ENCODE measurements at places on chromosomes 16 and 17.

GRCh38 chr16:1916640-1916990 is 1.6 kb downstream of the HS3ST6 start:
- DNase-seq, result no peak

DNA sequence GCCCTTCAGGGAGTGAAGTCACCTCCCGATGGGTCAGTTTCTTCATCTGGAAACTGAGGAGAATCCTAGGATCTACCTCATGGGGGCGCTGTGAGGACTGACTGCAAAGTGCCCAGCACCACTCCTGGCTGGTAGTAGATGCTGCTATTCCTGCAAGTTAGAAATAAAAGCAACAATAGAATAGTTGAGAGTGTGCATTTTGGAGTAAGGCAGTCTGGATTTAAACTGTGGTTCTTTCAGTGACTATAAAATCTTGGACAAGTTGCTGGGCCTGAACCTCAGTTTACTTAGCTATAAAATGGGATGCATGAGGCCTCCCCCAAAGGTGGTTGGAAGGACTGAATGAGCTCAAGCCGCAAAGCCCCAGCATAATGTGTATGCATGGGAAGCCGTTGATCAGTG is 70.6 kb downstream of the CYB5B start:
- no peak for DNase-seq

GRCh38 chr17:81397314-81398175 is 2.3 kb downstream of the BAHCC1 start:
- DNase-seq, result peak; percentile 44

DNA sequence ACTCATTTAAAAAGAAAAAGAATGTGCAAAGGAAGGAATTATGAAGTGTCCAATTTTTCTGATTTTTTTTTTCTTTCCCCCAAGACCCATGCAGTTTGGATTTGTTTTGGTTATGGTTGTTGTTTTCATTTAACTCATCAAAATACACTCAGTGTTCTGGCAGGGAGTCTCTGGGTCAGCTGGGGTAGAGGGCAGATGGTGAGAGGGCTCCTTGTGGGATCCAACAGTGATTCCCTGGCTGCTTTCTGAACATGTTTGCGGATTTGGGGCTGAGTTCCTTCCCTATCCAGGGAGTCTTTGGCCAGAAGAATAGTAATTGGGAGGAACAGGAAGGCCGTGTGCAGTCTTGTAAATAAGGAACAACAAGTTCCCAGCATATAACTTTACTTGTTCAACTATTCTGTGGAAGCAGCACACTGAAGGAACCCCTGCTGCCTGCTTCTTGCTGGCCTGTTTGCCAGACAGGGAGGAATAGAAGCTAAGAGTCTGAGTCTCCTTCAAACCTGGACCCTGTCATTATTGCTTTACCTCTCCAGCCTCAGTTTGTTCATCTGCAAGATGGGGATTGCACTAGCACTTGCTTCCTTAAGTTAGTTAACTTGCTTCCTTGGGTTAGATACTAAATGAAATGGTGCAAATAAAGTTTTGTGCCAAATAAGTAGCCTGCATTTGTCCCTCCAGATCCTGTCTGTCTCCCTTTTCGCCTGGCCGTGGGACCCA is 32.1 kb downstream of the C17orf67 start:
- peak; percentile 18 for DNase-seq

DNA sequence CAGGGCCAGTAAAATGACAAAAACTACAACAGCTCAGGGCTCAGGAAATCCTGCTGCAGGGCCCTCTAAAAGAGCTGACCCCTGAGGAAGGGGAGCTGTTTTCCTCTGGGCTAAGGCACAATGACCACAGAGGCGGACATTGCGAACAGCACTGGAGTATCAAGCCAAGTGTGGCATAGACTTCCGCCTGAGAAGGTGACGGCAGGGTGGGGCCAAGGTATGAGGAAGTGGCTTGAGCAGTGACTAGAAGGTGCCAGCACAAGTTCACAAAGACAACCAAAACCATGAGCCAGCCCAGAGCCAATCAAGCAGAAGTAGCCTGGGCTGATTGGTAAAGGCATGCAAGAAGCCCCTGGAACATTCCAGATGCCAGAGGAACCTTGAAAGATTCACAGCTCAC is 13.9 kb downstream of the ERN2 start:
- no peak for DNase-seq

GRCh38 chr16:4257646-4258556 is 14.9 kb downstream of the TFAP4 start:
- no peak for DNase-seq

DNA sequence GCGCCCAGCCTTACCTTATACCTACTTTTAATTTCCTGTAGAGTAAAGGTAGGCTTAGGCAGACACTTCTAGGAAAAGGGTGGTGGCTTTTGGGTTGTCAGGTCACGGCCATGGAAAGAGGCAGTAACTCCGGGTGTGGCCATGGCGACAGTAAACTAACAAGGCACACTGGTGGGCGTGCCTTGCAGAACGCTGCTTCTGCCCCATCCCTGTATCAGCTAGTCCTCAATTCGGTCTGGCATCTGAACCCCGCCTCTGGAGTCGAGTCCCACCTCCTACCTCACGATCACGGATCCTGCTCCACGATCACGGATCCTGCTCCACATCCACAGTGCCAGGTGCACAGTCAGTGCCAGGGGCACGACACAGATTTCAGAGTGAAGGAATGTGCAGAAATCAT is 5.6 kb downstream of the ADCY9 start:
- DNase-seq, result no peak

DNA sequence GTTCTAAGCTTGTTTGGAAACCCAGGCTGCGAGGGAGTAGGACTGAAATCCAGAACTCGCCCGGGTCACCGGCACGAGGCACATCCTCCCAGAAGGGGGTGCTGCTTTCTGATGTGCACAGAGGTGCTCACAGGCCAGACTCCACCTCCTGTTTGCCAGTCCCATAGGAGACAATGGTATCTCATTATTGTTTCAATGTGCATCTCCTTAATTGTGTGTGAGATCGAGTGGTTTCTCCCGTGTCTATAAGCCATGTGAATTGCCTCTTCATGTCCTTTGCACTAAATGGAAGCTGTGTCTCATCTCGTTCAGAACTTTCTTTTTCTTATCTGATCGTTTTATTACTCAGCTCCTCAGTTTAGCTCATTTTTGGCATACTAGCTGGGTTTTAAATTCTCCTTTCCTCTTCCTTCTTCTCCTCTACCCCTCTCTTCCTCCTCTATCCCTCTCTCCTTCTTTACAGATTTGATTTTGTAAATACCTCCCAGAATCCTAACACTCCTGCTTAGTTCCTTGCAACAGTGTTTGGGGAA is 32.1 kb upstream of the PRKCB start:
- peak; percentile 7 for DNase-seq

GRCh38 chr16:63581570-63581969 is 1540.3 kb downstream of the CDH11 start:
- DNase-seq, result no peak

- DNase-seq, result no peak
These were observed 778.1 kb upstream of the SOX9 start for GRCh38 chr17:71342737-71343136.

DNA sequence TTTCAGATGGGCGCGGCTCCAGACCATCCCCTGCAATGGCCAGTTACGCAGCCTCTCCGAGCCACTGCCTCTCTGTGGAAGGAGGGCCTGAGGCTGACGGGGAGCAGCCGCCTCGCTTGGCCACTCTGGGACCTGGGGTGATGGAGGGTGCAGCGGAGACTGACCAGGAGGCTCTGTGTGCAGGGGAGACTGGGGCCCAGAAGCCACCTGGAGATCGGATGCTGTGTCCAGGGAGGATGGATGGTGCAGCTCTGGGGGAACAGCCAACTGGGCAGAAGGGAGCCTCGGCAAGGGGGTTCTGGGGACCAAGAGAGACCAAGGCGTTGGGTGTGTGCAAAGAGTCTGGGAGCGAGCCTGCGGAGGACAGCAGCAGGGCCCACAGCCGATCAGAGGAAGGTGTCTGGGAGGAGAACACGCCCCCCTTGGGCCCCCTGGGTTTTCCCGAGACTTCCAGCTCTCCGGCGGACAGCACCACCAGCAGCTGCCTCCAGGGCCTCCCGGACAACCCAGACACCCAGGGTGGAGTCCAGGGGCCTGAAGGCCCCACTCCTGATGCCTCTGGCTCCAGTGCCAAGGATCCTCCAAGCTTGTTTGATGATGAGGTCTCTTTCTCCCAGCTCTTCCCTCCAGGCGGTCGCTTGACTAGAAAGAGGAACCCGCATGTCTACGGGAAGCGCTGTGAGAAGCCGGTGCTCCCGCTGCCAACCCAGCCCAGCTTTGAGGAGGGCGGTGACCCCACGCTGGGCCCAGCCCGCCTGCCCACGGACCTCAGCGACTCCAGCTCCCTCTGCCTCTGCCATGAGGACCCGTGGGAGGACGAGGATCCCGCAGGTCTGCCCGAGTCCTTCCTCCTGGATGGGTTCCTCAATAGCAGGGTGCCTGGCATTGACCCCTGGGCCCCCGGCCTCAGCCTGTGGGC is 17.4 kb upstream of the ZFPM1 start:
- DNase-seq, result no peak

DNA sequence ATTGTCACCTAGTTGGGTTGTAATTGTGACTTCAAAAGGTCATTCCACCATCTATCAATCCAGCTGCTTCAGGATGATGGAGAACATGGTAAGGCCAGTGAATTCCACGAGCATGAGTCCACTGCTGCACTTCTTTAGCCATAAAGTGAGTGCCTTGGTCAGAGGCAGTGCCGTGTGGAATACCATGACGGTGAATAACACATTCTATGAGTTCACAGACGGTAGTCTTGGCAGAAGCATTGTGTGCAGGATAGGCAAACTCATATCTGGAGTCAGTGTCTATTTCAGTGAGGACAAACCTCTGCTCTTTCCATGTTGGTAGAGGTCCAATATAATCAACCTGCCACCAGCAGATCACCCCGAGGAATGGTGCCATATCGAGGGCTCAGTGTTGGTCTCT is 650.9 kb downstream of the KCNJ2 start:
- no peak for DNase-seq

DNA sequence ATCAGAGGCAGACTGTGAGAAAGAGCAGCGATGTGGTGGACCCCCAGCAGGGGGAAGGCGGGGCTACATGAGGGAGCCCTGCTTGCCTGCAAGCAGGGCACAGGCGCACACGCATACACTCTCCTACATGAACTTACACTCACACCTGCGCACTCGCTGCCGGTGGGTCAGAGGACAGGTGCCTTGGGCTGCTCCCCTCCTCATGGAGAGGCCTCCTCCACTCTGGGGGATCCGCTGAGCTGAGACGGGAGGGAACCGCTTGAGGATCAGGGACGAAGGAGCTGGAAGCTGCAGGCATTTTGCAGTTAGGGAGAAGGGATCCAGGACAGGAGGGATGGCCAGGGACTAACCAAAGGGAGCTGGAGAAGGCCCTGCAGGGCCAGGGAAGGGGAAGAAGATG is 14.2 kb downstream of the OSBPL7 start:
- no peak for DNase-seq

DNA sequence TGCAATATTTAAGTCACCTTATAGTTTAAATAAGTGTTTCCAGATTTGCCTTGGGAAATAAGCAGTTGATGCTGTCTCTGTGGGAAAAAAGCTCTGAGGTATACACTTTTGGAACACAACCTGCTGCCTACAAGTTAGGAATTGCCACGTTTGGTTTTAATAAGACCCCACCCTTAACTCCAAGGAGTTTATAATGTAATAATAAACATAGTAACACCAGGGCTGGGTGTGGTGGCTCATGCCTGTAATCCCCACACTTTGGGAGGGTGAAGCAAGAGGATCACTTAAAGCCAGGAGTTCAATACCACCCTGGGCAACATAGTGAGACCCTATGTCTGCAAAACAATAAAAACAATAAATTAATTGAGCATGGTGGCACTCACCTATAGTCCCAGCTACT is 15.9 kb upstream of the SMG1 start:
- DNase-seq, result no peak

DNA sequence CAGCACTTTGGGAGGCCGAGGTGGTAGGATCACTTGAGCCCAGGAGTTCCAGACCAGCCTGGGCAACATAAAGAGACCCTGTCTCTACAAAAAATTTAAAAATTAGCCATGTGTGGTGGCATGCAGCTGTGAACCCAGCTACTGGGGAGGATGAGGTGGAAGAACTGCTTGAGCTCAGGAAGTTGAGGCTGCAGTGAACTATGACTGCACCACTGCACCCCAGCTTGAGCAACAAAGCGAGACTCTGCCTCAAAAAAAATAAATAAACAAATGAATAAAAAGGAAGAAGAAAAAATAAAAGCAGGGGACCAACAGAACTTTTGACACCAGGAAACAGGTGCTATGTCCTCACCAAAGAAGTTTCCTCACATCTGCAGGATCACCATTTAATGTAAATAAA is 14.2 kb downstream of the TERF2 start:
- no peak for DNase-seq

DNA sequence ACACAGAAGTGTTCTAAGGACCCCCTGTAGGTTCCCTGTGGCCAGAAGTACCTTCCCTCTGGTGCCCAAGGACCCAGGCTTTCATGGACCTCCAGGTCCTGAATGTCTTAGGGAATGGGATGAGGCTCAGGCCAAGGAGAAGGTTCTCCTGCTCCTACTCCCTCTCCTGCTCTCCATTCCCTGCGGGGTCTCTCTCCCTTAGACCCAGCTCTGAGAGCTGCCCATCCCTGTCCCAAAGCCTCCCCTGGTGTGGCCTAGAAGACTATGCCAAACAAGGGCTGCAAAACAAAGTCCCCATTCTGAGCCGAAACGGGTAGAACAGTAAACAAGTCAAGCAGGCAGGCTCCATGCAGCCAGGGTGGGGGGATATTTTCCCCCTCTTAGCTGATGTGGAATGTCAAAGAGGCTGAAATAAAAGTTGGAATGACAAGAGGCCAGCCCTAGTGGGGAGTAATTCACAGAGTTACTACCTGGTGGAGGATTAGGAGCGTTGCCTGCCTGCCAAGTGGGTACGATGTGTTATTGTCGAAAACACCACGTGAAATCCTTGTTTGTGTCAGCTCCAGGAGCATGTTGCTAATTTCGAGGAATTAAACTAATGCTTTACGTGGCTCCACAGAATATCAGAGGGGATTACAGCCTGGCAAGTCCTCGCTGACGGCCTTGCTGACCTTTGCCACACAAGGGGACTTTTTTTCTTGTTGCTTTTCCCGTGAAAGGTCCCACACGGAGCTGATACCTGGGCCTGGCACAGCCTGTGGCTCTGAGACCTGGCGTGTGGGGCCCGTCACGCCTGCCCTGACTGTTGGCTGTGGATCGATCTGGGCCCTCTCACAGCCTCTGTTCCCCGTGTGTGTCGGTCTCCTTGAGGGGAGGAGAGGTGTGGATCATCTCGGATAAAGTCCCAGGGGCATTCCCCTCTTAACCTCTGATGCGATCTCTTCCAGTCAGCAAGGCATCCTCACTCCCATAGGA is 2.9 kb downstream of the WFIKKN2 start:
- no peak for DNase-seq

- DNase-seq, result peak; percentile 77
These were observed 616.9 kb upstream of the SOX9 start for GRCh38 chr17:71503710-71504465.

GRCh38 chr16:54331241-54332002 is 44.8 kb upstream of the IRX3 start:
- DNase-seq, result no peak

GRCh38 chr16:27378871-27379481 is 23.0 kb upstream of the IL21R start:
- DNase-seq, result no peak

DNA sequence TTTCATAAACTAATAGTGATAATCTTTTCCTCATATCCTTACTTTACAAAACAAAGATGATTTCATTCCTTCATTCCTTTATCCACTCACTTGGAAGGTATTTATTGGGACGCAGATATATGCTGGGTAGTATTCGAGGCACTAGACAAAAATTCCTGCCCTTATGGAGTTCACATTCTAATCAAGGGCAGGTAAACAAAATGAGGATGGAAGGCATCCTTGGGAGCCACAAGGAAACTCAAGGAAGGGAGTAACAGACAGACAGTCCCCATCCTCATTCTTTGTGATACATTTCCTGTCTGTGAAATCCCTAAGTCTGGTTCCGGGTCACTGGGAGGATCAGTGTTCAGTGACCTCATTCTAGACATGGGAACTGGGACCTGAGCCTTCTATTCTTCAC is 45.2 kb downstream of the SLC6A2 start:
- DNase-seq, result no peak
